Stimulated activated memory B cell treated with anti-CD40 and anti-IgM and Interleukin-4, amounts not matched to agents 10 μg/mL and 1 μg/mL and 100 μg/mL, for 72 hours (primary cell): ENCODE measurements at places on chromosomes 7 and 10.

DNA sequence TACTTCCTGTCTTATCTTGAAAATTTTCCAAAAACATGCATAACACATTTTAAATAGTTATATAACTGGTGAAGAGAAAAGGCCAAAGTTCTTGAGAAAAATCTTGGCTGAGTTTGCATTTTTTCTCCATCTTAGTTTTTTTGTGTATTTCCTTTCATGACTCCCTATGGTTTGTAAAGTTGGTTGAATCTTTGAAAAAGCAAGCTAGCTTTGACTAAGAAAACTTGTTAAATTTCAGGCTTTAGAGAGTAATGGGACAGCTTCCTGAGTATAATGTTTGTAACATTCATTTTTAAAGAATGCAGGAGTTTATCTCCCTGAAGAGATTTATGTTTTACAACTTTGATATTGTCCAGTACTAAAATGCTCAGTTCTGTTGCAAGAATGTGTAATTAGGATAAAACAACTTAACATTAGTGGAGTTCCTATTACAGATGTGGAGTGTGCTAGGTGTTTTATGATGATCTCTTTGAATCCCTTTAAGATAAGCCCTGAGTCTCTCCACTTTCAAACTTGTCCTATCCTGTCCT lies 11.1 kb upstream of the HERPUD2 start:
- no peak for ATAC-seq

DNA sequence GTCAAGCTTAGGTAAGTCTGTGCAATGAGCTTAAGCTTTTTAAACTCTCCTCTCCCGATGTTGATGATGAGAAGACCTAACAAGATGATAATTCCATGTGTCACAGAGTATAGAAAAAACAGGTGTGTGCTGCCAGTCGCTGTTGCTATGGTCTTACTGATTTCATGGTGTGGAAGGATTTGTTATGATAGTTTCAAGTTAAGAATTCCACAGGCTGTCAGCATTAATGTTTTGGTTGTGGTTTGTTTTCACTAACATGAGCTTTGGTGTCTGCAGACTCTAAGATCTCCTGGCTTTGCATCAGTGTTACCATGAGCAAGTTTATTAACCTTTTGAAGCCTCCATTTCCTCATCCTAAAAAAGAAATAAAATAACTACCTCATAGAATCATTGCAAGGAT lies 123.7 kb downstream of the NSUN6 start:
- ATAC-seq, result no peak

- ATAC-seq, result no peak
Measured at GRCh38 chr7:157851501-157852067, 514.8 kb downstream of the DNAJB6 start.

DNA sequence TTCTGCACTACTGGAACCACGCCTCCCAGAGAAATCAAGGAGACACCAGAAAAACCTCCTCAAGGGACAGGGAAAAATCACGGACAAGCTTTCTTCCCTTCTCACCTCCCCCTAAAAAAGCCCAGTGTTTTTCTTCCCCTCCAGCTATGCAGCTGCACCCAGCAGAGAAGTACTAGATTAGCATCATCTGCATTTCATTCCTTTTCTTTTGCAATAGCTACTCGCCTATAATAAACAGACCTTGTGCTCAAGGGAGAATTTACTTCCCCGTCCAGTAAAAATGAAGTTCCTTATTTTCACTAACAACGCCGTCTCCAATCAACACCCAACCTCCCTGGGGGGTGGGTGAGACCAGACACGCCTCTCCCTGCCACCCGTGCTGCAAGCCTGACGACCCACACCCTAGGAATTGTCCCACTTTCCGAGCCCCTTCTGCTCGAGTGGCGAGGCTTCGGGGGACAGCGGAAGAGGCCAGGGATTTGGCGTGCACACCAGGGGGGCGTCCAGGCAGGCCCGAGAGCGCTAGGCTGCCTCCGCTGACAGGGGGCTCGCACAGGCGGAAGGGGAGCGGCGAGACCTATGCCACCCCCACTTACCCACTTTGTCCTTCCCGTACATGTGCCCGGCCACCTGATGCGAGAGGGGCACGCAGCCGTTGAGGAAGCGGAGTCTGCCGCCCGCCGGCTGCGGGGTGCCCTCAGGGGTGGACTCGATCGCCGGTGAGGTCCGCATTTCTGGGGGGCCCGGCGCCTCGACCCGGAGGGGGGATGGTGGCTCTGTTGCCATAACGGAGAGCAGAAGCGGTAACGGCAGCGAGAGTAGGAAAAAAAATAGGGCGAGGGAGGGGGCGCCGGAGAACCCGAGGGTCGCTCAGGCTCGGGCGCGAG lies 625 bp downstream of the IPMK start:
- ATAC-seq, result peak; percentile 55

GRCh38 chr10:78053211-78053868 lies 19.7 kb downstream of the RPS24 start:
- no peak for ATAC-seq

DNA sequence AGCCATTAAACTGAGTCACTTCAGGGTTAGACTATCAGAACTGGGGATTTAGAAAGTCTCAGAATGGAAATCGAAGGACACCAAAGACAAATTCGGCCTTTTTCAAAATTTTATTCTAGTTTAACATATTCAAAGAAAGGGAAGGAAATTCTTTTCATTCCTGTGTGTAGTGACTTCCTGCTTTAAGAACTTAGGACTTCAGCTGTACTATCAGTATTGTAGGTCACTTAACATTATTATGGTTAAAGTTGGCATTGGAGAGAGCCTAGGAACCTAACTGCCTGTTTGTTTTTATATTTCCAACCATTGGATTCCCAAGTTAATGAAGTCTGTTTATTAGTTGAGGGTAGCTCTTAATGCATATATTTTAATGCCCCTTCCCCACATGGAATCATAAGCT lies 63.7 kb downstream of the PTEN start:
- no peak for ATAC-seq

DNA sequence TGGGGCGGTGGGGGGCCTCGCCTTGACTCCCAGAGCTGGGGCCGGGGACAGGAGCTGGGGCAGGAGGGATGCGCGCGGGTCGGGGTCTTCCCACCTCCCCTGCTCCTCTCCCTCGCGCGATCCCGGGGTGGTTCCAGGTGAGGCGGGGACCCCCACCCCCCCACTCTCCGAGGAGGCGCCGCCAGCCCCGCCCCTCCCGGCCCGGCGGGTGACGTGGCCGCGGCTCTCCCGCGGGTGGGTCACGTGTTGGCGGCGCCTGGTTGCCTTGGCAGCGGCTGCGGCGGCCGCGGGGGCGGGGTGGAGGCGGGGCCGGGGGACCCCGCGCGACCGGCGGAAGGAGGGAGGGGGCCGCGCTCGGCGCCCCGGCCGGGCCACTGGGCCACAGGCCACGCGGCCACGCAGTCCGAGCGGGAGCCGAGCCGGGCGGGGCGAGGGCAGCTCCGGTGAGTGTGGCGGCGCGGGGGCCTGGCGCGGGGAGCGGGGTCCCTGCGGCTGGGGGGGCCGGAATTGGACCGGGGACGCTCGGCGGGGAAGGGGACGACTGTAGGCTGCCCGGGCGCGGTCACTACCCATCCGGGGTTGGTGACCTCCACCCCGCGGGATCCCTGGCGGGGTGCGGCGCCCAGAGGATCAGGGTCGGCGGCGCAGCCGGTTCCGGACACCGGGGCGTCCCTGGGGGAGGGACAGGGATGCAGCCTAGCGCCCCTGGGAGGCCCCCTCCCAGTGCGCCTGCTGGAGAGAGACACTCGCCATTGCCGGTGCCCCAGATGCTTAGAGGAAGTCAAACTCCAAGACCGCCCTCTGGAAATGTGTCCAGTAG lies at the start of gene ORAI2:
Gene ORAI2, plus strand, starts transcription at position 357 of the 820 bp plus-strand sequence. CDS start 5,382 bp downstream, outside the sequence.
- ATAC-seq, result peak; percentile 88

GRCh38 chr7:44131173-44132029 lies 8.1 kb upstream of the POLD2 start:
- ATAC-seq, result no peak

- no peak for ATAC-seq
Measured at GRCh38 chr7:127838816-127839415, 186.9 kb downstream of the SND1 start.

DNA sequence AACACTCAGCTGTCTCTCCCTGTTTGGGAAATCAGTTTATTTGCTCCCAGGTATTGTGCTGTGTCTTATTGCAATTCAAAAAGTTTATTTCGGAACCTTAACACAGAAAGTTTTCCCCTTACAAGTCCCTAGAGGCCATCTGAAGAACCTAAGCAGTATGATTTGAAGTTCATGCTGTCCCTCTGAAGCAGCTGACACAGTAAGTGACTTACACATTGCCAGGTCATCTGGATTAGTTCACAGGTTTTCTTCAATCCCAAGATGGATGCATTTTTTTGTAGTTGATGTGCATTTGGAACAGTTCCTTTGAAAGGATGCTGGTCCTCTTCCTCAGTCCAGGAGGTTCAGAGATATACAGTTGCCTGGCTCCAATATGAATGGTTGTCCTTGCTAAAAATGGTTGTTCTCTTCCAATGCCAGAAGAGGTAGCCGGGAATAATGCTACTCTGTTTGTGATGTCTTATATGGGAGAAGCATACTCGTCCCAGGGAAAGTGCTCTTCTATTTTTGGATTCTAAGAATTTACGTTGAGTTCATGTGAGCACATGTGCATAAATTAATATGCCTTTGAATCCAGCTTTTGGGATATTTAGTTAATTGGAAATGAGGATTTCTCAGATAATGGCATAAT lies 183.5 kb upstream of the PHYHIPL start:
- no peak for ATAC-seq

GRCh38 chr10:26689399-26689798 lies 8.1 kb upstream of the PDSS1 start:
- ATAC-seq, result no peak

- ATAC-seq, result no peak
Measured at GRCh38 chr10:100138921-100139496, 46.8 kb downstream of the ERLIN1 start.

GRCh38 chr10:14478604-14479003 lies 147.9 kb upstream of the FRMD4A start:
- ATAC-seq, result peak; percentile 8

DNA sequence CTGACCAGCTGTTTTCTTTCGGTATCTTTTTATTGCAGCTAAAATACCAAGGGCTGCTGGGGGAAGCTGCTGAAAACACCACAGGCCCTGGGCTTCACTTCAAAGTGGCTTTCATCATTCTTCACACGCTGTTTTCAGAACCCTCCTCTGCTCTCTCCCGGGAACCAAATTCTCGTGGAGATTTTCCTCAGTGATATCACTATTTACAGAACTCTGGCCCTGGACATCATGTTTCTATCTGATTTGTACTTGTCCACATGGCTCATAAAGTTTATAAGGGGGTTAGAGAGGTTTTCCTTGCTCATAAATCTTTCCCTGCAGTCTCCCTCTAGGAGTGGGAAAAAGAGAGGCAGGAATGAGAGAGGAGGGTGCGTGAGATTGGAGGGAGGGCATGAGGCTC lies 177.4 kb upstream of the NPVF start:
- ATAC-seq, result no peak
